ENCODE measurements at places on chromosomes 1 and 21. TPM values are rescaled to one million over a fixed set of nuclear protein-coding genes. Genes with fewer than 3 reads are reported as not detected.

RNF186 gene
- total RNA-seq: not detected

APOBEC4 gene
- not detected for total RNA-seq

SH2D1B gene
- total RNA-seq: not detected

CACNA1S gene
- total RNA-seq: 0.94 TPM

LYPD8 gene
- total RNA-seq: not detected

DMBX1 gene
- total RNA-seq: not detected

URB1 gene
- total RNA-seq: 17.0 TPM

FAM177B gene
- total RNA-seq: not detected

CD1C gene
- not detected for total RNA-seq

FMO1 gene
- total RNA-seq: 4.4 TPM

NID1 gene
- 323 TPM for total RNA-seq

PTGFR gene
- 17.0 TPM for total RNA-seq

KANK4 gene
- total RNA-seq: 0.43 TPM

FCRL6 gene
- total RNA-seq: not detected

NHLH1 gene
- total RNA-seq: not detected

FCRL5 gene
- total RNA-seq: not detected

OR6K3 gene
- not detected for total RNA-seq

PGLYRP3 gene
- total RNA-seq: not detected

TXNIP gene
- total RNA-seq: 594 TPM

KRTAP19-1 gene
- not detected for total RNA-seq

PRR9 gene
- not detected for total RNA-seq

AMY1B gene
- total RNA-seq: not detected

PAFAH2 gene
- 3.2 TPM for total RNA-seq

GBP2 gene
- 2.1 TPM for total RNA-seq

BTBD19 gene
- total RNA-seq: 2.5 TPM

AMY1A gene
- total RNA-seq: not detected
